DMS79 treated with DMSO at 0.1 percent for 48 hours (cell line): ENCODE measurements at places on chromosomes 7 and 10.

DNA sequence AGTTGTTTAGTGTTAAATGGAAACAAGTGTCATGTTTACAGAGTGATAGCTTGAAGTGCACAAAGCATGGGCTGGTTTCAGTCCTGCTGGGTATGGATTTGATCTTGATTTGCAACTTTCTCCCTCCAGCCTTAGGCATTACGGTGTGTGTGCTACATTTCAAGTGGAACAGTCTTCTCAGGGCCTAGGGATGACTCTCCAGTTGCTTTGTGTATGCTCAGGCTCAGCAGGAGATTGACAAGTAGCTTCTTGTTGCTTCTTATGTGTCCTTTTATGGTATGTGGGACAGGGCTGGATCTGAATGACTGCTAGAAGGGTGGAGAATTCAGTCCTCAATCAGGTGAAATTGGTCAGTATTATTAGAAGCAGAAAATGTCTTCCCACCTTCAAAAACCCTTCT is 51.3 kb upstream of the PLEKHA1 start:
- peak; percentile 3 for DNase-seq

GRCh38 chr7:136086712-136087111 is 109.6 kb upstream of the MTPN start:
- no peak for DNase-seq

GRCh38 chr10:54266395-54266794 is 534.6 kb downstream of the PCDH15 start:
- DNase-seq, result no peak

GRCh38 chr7:18590744-18591340 is 95.3 kb downstream of the HDAC9 start:
- DNase-seq, result peak; percentile 28

DNA sequence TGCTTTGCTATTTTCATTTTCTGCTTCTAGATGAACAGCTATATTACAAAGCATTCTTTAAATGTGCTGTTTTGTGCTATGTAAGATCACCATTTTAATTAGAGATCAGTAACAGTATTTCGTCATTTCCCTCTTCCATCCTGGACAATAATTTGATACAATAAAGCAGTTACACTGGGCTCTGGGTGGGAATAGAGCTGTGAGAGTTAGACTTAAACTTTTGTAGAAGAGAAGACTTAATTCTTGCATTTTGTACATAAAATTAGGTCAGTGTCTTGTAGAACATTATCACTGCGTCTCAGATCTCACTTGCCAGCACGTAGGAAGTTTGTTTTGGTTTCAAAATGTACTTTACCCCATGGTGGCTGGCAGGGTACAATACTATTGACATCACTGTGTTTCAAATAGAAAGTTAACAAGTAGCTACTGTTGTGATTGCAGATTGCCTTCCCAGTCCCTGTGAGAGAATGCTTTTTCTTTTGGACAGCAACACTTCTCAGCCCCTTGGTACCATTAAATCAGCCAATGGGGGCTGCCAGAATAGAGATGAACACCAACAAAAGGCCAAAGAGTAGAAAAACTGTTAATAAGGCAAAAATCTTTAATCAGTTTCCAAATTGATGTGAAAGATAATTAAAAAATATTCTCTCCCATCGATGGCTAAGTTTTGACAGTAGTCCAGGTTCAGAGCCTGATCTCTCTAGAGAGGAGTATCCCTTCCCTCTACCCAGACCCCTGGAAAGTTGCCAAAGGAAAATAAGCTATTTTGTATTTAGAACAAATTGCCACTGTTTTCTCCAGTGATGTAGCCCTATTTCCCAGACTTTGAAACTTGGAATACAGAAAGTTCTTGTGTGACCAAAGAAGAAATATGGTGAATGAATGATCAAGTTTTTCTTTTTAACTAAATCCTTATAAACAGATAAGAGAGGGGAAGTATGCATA is 35.1 kb downstream of the SMNDC1 start:
- no peak for DNase-seq

- no peak for DNase-seq
These were observed 18.0 kb upstream of the MTURN start for GRCh38 chr7:30116771-30117170.

DNA sequence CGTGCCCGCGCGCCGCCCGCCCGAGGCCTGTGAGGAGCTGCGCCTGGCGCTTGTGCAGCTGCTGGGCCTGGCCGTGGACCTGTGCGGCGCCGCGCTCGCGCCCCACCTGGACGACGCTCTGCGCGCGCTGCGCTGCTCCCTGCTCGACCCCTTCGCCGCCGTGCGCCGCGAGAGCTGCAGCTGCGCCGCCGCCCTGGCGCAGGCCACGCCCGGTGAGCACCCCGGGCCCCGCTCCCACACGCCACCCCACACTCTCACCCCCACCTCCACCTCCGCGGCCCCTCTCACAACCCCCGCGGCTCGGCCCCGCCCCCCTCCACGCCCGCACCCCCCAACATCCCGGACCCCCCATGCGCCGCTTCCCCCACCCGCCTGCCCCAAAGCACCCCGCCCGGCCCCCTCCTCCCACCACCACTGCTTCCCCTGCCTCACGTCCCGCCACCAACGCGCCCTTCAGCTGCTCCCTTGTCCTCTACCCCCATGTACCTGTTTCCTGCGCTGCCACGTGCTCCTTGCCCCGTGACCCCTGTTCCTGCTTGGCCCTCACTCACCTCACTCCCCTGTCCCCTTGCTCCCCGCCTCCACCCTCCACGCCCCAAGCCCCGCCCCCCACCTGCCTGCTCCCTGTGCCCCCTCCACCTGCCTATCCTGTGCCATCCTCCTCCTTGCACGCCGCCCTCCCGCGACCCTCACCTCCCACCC is at the start of gene PRKAR1B:
Gene PRKAR1B, minus strand, starts transcription at position 178 of the 702 bp plus-strand sequence. CDS start 15,776 bp downstream, outside the sequence.
- DNase-seq, result peak; percentile 14

DNA sequence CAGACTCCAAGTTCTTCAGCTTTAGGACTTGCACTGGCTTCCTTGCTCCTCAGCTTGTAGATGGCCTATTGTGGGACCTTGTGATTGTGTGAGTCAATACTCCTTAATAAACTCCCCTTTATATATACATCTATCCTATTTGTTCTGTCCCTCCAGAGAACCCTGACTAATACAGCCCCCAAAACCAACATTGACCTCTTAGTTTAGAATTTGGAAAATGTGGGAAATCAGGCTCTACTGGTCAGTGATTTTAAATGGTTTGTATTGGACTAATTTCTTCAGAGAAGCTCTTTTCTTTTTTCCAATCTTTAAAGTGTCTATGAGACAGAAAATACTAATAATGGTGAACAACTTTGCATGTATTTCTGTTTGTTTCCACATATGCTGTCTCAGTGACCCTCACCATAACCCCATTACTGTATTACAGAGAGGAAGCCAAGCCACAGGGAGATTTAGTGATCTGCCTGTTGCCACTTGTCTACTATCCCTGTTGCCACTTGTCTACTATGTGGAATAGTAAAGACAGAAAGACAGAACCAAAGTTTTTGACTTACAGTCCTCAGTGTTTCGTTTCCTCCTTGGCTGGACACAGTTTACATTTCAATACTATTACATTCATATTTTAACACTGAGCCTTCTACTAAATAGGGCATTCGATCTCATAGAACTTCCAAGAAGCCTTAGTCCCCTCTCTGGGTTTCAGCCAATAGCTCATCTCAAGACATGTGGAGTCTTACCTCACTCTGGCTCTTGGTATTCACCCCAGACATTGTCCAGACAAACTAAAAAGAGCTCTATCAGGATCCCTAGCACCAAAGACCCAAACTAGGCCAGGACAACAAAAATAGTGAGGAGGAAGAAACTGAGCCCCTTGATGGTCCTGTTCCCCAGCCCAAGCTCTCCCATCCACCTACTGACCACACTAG is 121.0 kb downstream of the AKR1D1 start:
- DNase-seq, result no peak

DNA sequence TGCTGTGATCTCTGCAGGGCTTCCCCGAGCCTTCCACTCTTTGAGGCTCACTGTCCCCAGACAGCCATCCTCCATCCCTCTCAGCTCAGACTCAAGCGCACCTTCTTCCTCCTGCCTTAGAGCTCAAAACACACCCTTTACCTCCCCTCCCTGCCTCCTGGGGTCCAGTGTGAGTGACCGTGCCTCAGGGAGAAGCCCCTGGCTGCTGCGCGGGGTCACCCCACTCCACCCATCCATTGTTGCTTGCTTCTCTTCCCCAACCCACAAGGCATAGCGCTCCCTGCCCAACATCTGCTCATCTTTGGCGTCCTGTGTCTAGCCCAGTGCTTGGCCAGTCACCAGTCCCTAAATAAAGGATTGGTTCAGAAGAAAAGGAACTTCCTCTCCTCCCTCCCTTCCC is 170.3 kb downstream of the TCERG1L start:
- no peak for DNase-seq

- DNase-seq, result peak; percentile 27
These were observed 155.7 kb downstream of the PTPRN2 start for GRCh38 chr7:158431941-158432347.

GRCh38 chr10:529468-530230 is 159.8 kb downstream of the DIP2C start:
- no peak for DNase-seq

DNA sequence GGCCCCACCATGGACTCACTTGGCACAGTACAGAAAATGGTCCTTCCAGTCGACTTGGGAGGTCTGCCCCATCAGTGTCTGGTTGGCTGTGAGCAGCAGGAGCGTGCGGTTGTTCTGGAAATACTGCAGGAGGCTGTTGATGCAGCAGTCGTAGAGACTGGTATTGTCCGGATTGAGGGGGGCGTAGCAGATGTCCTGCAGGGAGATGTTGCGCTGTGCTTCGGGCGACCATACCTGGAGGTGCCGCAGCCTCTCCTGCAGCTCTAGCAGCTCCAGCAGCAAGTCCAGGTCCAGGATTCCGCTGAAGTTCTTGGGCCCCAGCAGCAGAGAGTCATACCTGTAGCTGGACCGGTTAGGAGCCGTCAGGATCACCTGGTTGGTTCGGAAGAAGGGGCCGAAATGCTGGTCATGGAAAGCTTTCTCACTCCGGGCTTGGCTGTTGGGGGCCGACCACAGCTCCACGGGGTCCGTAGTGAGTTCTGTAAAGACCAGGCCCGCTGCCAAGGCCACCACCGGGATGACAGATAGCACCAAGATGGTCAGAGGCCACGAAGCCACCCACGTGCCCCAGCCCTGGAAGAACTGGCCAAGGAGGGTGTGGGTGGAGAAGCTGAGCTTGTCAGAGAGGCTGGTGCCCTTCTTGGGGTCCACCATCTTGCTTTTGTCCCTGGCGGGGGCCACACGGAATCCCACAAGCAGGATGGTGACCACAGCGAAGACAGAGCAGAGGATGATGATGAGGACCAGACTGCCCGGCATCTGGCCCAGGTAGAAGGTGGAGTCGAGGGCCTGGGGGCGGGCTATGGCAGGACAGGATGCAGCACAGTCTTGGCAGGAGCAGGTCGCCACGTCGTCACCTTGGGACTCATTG is 2.1 kb downstream of the NPC1L1 start:
- DNase-seq, result no peak

DNA sequence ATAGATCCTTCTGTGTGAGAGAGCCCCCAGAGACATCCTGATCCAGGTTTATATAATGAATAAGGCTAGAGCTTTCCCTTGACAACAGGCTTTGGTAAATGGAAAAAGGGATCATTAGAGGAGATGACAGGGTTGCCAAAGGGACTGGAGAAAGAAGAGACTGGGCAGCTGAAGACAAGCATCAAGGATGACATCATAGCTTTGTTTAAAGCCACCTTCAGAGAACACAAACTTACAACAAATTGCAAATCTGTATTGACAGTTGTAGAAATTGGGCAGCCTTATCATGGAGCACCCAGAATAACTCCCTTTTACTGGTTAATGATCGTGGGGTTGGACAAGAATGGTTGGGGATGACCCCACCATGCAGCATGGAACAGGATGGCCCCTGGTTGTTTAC is 3.7 kb upstream of the PLPP4 start:
- no peak for DNase-seq

GRCh38 chr7:3318874-3319273 is 17.8 kb downstream of the SDK1 start:
- no peak for DNase-seq

GRCh38 chr7:149147752-149148653 is 750 bp downstream of the ZNF398 start:
- no peak for DNase-seq

DNA sequence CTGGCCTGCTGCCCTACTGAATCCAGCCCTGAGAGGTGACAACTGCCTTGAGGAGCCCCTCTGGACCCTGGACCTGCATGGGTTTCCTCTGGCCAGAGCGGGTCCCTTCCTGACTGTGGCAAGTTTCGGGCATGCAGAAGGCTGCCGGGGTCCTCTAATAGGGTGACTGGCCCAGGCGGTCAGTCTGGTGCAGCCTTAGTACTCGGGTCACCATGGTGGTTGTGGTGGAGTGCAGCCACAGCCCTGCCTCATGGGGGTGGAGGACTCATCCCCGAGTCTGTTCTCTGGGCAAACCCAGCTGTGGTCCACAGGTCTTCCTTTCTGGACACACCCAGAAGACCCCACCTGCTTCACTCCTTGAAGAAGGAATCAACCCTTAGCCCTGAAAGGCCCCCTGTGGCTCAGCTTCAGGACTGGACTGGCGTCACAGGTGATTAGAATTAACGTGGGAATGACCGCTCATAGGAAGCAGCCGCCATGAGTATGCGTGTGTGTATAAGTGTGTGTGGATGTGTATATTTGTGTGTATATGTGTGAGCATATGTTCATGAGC is 28.7 kb downstream of the RAMP3 start:
- DNase-seq, result no peak

- DNase-seq, result no peak
These were observed 579.8 kb downstream of the PARD3 start for GRCh38 chr10:34235164-34235832.

DNA sequence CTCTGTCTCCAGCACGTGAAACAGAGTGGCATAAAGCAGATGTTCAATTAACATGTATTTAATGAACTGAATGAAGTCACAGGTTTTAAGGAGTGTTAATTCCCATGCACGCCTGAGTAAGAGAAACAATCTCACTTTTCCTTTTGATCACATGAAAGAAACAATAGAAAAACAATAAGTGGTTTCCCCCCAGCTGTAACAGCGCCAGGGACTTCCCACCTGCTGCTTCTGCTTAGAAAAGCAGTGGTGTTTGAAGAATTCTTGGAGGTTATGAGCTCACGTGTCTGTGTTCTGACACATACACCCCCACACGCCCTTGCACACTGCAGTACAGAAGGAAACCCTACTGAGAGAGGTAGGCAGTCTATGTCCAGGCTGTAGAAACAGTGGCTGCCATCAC is 51.3 kb upstream of the FRMD4A start:
- no peak for DNase-seq

GRCh38 chr7:11424006-11424405 is 408.0 kb downstream of the THSD7A start:
- no peak for DNase-seq

GRCh38 chr10:89351780-89352597 is 24.2 kb downstream of the IFIT3 start:
- DNase-seq, result no peak

DNA sequence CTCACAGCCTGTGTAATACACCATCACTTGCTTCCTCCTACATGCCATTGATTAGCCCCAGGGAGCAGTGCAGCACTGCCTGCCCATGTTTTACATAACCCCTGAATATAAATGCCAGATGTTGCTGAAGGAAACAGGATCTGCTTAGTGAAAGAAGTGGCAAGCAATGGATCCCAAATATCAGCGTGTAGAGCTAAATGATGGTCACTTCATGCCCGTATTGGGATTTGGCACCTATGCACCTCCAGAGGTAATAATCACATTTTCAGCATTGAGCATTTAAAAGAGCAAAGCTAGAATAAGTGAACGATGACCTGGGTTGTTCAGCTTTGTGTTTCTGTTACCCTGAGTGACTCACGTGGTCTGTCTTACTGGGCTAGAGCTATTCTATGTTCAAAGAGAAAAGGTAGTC is at the start of gene AKR1C4:
Gene AKR1C4, plus strand, starts transcription at position 136 of the 412 bp plus-strand sequence. Its CDS starts 31 bp downstream, at position 167.
- DNase-seq, result no peak

GRCh38 chr10:123479640-123480039 is 186.5 kb upstream of the GPR26 start:
- no peak for DNase-seq

GRCh38 chr10:3758491-3758970 is 26.5 kb downstream of the KLF6 start:
- DNase-seq, result no peak
